Iris pigment epithelial cell (primary cell): ENCODE measurements at places on chromosomes 12 and 14.

- no peak for DNase-seq
Measured at GRCh38 chr12:123057513-123058265, 77.2 kb downstream of the ARL6IP4 start.

DNA sequence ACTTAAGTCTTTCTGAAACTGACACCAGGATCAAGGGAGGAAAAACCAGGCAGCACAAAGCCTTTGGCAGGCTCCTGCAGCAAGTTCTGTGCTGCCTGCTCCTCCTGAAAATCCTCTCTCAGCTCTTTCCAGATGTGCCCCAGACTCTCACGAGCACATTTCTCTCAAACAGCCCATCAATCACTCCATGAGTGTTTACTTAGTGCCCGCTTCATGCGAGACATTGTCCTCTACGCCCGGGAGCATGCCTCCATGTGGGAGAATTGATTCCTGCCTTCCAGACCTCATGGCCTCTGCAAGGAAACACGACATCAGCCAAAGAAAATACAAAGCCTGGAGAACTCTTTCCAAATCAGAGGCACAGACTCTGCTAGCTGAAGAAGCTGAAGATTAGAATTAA, 46.5 kb upstream of the TSPAN11 start:
- DNase-seq: no peak

DNA sequence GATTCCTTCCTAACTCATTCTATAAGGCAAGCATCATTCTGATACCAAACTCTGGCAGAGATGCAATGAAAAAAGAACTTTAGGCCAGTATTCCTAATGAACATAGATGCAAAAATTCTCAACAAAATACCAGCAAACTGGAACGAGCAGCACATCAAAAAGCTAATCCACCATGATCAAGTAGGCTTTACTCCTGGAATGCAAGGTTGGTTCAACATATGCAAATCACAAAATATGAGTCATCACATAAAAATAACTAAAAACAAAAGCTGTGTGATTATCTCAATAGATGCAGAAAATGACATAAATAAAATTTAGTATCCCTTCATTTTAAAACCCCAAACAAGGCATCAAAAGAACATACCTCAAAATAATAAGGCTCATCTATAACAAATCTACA, 98.9 kb downstream of the ACSS3 start:
- DNase-seq: peak; percentile 8

GRCh38 chr14:58870961-58871360, 233.2 kb downstream of the DACT1 start:
- no peak for DNase-seq

GRCh38 chr12:4934407-4935035, 24.8 kb downstream of the KCNA1 start:
- peak; percentile 15 for DNase-seq

GRCh38 chr12:108838194-108839017, 19.0 kb downstream of the SSH1 start:
- peak; percentile 100 for DNase-seq

- DNase-seq: no peak
Measured at GRCh38 chr14:106694638-106695393, 1168.4 kb downstream of the TMEM121 start.

- DNase-seq: no peak
Measured at GRCh38 chr14:23579739-23580138, 1.1 kb upstream of the JPH4 start.

DNA sequence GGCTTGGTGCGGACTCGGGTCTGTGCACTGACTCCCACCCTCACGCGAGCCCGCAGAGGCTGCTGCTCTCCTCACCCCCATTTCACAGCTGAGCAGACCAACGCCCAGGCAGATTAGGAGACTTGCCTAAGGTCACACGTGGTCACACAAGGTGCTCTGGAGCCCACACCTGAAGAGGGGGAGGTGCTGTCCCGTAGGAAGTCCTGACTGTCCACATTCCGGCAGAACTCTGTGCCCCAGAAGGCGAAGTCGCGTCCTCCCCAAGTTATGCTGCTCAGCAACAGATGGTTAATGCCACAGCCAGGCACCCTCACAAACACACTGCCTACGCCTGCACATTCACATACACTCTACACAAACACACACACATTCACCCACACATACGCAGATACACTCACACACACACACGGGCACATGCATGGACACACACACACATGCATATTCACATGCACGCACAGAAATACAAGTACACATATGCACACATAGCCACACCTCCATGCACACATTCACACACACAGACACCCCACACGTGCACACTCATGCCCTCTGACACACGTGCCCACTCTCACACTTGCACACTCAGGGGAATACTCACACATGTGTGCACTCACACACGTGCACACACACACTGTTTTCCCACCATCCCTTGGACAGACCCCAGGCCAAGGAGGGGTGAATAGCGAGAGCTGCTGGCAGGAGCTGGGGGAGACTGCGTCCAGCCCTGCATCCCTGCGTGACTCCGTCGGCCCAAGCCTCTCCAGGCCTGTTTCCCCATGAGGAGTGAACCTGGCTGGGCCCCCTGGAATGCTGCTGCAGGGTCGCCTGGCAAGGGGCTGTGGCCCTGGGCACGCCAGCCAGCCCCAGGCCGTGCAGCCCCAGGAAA, 4.1 kb downstream of the C14orf180 start:
- DNase-seq: no peak

- DNase-seq: no peak
Measured at GRCh38 chr12:109772622-109773321, 59.1 kb downstream of the FAM222A start.

GRCh38 chr14:65805113-65805473, 392.6 kb downstream of the FUT8 start:
- no peak for DNase-seq

- no peak for DNase-seq
Measured at GRCh38 chr14:24986206-24986893, 63.6 kb downstream of the STXBP6 start.

DNA sequence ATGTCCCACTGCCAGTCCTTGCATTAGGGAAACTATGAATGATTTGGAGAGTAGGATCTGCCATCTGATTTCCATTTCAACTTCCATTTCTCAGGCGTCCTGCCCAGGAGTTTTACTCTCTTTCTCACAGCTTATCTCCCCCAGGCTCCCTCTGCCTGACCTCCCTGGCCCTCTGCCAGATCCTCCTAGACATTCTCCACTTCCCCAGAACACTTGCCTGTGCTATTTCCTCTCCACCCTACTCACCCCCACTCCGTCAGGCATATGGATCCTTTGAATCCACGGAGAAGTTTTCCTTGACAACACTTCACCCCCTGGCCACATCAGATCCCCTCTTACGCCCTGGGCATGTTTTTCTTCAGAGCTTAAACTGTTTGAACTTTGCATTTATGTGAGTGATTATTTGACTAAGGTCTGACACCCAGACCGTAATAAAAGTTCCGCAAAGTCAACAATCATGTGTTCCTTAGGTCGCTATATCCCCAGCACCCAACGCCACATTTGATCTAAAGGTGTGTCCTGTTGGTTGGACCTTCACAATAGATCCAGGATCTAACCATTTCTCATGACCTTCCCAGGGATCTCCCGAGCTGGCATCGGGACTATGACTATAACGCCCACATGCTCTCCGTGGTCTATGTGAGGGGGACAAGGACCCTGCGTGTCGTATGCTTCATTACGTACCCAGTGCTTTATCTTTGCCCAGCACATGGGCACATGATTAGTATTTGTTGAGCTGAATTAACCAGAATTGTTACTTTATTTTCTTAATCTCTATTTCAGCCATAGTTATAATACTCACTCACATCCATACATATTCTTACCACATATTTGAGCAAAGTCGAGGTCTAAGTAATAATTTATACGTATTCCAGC, 255.8 kb upstream of the FOXN3 start:
- DNase-seq: no peak

GRCh38 chr12:16939871-16940306, 333.9 kb upstream of the LMO3 start:
- peak; percentile 72 for DNase-seq
